ENCODE measurements at places on chromosomes 11 and 22.
A peak's percentile ranks its signal among the peaks of the same experiment; 100 is the strongest.

GRCh38 chr11:65610404-65610803 lies 3.6 kb downstream of the MAP3K11 start:
- DNase-seq = no peak

- no peak for DNase-seq
These were observed 68.3 kb upstream of the MYO18B start for GRCh38 chr22:25673713-25674112.

GRCh38 chr11:120147094-120147949 lies 9.4 kb upstream of the TRIM29 start:
- DNase-seq = no peak

- DNase-seq = no peak
These were observed 23.6 kb upstream of the SLC25A1 start for GRCh38 chr22:19201869-19202798.

GRCh38 chr11:45073685-45074141 lies 72.7 kb upstream of the PRDM11 start:
- DNase-seq = no peak

GRCh38 chr11:11020747-11021149 lies 162.9 kb upstream of the ZBED5 start:
- no peak for DNase-seq

GRCh38 chr11:11519184-11519583 lies 102.6 kb downstream of the GALNT18 start:
- DNase-seq = no peak

- no peak for DNase-seq
These were observed 121.7 kb downstream of the ZNF280B start for GRCh38 chr22:22386602-22387385.

GRCh38 chr11:2559527-2560311 lies 114.9 kb downstream of the KCNQ1 start:
- no peak for DNase-seq

DNA sequence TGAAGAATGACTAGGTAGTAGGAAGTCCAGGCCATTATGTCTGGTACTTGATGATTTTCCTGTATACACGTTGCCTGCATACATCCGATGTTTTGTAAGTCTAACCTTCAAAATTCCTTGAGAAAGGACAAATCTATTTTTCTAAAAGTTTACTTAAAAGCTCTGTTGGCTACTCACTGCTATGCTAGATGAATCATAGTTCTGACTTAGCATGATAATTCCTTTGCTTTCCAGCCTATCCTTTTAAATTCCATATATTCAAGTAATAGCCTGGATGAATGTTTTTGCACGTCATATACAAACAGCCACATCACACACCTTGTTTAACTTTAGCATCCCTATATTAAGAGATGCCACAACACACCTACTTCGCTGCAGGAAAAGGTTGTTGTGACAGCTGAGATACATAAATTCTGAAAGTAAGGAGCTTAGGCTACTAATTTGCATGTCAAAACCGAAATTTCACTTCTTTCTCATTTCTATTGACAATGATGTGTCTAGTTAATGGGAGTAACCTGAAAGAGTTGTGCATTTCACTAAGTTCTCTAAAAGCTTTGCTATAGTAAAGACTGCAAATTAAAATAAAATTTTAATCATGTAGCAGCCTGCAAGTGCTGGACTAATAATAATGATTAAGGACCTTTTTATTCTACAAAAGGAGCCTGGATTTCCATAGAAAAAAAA lies 1116.4 kb downstream of the JRKL start:
- DNase-seq = no peak

DNA sequence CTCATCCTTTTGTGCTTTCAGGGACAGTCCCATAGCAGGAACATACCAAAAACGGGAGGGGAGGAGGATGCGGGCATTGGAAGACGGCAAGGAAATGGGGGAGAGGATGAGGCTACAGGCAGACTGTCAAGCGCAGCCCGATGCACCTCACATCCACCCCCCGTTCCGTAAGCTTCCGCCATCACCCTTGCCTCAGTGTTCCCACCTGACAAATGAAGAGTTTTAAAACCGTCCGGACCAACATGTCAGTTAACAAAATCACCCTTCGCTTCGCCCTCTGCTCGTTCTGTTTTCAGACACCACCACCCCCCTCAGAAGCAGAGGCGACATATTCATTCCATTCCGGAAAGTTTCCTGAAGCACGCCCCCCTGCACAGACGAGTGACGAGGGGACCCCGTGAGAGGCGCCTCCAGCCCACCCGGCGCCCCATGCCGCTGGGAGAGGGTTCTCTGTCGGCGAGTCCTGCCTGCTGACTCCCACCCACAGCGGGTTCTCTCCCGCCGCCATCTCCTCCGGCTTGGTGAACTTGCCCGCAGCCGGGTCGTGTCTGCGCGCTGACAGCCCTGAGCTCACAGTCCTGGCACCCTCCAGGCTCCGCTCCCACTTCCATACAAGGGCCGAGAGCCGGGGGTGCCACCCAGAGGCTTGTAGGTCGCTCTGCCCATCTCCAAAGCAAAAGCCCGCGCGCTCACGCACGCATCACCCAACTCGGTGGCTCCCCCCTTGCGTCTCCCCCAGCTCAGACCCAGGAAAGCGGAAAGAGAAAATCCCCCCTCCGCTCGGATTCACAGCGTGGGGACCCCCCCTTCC lies 1.5 kb downstream of the IGSF9B start:
- DNase-seq = no peak

DNA sequence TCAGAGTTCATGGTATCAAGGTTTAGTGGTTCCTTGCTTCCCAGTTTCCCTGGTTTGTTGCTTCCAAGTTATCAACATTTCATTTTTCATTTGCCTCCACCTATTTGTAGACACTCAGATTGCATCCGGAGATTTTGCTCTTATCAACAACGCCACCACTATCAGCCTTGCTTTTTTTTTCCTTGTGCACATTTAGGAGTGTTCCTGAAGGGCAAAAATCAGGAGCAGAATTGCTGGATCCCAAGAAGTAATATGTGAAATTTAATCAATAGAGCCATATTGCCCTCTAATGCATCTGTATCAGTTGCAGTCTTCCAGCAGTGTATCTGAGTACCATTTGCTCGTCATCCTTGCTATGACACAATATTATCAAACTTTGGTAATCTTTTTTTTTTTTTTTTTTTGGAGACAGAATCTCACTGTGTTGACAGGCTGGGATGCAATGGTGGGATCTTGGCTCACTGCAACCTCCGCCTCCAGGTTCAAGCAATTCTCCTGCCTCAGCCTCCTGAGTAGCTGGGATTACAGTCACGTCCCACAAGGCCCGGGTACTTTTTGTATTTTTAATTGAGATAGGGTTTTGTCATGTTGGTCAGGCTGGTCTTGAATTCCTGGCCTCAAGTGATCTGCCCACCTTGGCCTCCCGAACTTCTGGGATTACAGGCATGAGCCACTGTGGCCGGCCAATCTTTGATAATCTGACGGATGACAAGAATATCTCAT lies 42.1 kb upstream of the SEPTIN5 start:
- no peak for DNase-seq

- DNase-seq = peak; percentile 53
These were observed 181.2 kb downstream of the CSNK2A3 start for GRCh38 chr11:11171854-11172253.

- no peak for DNase-seq
These were observed 88.6 kb upstream of the CRYBB3 start for GRCh38 chr22:25110846-25111578.

- DNase-seq = no peak
These were observed 35.1 kb upstream of the ASPHD2 start for GRCh38 chr22:26393929-26394328.

DNA sequence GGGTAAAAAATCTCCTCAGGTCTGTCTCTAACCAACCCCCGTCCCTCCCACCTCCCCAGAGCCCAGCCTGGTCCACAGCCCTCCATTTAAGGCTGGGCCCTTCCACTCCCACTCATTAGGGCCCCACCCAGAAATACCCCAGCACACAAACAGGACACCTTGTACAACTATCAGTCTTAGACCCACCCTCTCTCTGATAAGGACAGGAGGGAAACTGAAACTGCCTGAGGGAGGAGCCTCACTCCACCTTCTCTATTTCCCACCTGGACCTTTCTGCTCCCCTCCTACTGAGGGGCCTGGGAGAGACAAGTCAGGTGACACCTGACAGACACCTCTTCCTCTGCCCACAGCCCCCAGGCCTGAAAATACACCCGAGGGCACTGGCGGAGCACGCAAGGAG lies 90.2 kb downstream of the PLEKHA7 start:
- DNase-seq = no peak

DNA sequence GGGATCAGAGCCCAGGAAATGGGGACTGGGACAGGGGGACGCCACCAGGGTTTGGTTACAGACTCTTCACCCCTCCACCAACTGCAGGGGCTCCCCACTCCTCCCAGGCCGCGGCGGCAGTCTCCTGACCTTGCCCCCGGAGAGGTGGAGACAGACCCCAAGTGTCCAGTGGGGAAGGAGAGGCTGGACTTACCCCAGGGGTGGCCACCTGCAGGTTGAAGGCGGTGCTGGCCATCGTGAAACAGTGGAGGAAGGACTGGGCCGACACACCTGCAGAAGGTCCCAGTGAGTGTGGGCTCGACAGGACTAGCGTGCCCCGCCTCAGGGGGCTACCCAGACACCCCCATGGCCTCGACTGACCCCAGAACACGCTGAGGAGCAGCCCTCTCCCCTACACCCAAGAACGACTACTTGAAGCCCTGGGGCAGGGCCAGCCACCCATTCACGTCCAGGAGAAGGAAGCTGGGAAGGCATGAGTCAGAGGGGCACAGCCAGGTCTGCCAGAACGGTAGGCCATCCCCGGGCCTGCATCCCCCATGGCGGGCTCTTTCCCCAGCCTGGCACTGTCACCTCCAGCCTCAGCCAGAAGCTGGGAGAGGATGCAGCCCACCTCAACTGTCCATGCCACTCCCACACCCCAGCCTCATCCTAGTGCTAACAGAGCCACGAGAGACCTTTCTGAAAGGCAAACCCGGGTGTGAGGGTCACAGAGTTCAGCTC lies 2.3 kb downstream of the GATD1 start:
- no peak for DNase-seq

DNA sequence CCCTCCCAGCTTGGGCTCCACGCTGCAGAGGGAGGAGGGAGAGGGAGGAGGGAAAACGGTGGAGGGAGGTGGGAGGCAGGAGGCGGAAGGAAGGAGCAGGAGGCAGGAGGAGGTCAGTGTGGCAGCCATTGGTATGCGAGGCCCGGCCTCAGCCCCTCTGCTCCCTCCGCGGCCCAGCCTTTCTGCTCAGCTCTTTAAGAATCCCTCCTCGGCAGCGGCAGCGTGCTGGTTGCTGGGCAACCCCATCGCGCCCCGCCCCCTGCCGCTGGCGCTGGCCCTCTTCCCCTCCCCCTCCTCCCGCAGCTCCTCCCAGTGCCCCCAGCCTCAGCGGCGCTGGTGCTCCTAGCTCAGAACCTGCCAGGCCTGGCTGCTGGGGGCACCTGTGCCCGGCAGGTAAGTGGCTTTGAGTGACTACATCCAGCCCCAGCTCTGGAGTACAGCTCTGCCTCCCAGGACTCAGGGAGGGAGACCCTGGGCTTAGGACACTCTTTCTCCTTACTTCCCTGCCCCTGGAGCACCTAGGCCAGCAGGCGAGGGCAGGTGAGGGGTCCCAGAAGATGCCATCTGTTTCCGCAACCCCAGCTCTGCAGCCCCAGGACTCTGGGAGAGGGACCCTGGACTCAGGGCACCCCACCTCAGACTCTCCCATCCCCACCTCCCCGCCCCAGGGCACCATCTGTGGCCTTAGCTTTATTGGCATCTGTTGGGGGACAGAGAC lies 7.2 kb upstream of the FLRT1 start:
- no peak for DNase-seq

DNA sequence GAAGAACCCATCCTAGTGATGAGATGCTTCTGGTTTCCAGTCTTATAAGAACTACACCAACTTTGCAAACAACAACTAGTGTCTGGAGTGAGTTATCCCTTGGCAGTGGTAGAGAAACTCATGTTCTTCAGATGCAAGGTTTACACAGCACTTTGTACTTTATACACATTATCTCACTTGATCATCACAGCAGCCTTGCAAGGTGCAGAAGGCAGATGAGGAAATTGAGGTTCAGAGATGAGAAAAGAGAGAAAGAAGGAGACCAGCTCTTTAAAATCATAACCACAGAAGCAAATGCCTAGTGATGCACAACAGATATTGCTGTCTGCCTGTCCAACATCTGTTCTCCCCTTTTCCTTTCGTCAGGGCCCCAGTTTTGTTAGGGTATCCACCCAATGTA lies 16.7 kb upstream of the CD44 start:
- DNase-seq = no peak

DNA sequence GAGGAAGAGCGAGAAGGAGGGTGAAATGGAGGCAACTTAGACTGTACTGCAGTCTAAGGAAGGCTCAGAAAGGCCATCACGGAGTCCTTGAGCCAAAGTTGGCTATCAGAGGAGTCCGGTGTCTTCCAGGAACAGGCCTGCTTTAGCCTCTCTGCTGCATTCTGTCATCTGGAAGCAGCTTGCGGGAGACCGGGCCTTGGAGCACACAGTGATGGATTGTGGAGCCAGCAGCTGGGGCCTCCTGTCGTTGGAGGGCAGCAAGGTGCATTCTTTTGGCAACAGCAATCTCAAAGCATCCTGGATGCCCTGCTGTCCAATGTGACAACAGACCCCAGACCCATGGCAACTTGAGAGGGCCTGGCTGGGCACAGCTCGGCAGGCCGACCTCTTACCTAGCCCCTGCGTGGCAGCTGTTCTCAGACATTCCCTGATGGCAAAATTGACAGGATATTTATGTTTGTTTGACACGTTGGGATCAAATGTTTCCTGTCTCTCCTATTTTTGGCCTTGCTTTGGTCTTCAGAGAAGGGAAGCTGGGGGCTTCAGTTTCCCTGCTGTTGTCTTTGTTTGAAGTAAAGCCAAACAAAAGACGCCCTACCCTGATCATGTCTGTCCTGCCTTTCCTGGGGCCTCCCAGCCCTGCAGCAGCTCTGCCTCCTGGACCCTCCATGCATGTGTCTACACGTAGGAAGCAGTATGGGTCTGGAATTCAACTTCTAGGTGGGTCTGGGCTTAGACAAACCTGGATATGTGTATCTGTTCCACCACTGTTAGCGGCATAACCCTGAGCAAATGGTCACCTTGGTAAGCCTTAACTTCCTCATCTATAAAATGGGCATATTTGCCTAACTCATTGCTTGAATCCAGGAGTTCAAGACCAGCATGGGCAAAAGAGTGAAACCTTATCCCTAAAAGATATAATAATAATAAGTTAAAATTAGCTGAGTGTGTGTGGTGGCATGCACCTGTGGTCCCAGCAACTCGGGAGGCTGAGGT lies 43.9 kb upstream of the LMO2 start:
- DNase-seq = no peak

- DNase-seq = no peak
These were observed 18.7 kb downstream of the MMP10 start for GRCh38 chr11:102761646-102762238.

- DNase-seq = no peak
These were observed 155.7 kb downstream of the CWF19L2 start for GRCh38 chr11:107301878-107302277.

Measured in GM12864 (cell line).